Stimulated activated CD4-positive, alpha-beta T cell treated with anti-CD3 and anti-CD28 coated beads, Interleukin-1b, Interleukin-23, amount 100 ng/mL, for 1 hour (primary cell): ENCODE measurements at places on chromosomes 1 and 21.

GRCh38 chr1:198238121-198238520, 81.3 kb downstream of the NEK7 start:
- DNase-seq: no peak

DNA sequence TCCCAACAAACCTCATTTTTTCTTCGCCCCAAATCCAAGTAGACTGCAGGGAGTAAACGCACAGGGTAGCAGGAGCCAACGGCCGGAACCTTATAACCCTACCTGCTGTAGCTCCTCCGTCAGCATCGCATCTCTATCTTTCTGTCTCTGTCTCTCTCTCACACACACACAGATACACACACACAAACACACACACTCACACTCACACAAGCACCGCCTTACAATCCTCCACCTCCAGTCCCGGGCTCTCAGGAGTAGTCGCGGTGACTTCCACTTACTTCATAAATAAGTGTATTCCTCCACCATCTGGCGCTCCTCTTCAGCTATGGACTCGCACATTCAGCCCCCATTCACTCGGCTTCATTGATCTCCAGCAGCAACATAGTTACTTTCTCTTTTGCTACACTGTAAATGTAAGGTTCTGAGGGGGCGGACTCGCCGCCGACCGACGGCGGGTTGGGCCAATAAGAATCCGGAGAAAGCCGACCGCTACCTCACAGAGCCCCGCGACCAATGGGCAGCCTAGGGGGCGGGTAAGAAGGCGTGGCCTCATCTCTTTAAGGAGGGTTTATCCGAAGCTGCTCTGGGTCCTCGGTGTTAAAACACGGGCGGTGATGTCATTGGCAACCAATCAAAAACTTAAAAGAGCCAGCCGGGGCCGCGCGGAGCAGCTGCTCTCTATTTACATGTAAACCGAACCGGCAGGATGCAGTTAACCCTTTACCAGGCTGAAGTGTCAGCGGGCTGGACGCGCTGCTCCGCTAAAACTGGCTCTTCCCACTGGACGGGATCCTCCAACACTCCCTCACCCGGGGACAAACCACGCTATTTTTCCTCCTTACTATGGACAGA, at the start of gene DUSP10:
TSS of gene DUSP10 (minus strand) at position 387 of the 852 bp plus-strand sequence. CDS start 2,345 bp downstream, outside the sequence.
- peak; percentile 94 for DNase-seq

- DNase-seq: no peak
Observed at GRCh38 chr1:157278383-157279137, 140.4 kb upstream of the ETV3 start.

GRCh38 chr1:43316738-43317520, 16.1 kb downstream of the TIE1 start:
- DNase-seq: no peak

DNA sequence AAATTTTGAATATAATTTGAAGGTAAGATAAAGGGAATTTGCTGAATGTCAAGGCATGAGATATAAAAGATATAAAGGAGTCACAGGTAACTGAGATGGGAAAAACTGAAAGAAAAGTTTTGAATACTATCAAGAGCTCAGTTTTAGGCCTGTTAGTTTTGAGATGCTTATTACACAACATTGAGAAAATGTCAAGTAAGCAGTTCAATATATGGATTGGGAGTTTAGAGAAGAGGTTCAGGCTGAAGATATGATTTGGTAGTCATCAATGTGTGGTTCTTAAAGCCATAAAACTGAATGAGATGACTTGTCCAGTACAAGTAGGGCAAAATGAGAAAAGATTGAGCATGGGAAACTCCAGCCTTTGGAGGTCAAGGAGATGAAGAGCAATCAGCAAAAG, 4.7 kb upstream of the RNPC3 start:
- no peak for DNase-seq

GRCh38 chr1:4016351-4017130, 116.5 kb upstream of the C1orf174 start:
- DNase-seq: no peak

DNA sequence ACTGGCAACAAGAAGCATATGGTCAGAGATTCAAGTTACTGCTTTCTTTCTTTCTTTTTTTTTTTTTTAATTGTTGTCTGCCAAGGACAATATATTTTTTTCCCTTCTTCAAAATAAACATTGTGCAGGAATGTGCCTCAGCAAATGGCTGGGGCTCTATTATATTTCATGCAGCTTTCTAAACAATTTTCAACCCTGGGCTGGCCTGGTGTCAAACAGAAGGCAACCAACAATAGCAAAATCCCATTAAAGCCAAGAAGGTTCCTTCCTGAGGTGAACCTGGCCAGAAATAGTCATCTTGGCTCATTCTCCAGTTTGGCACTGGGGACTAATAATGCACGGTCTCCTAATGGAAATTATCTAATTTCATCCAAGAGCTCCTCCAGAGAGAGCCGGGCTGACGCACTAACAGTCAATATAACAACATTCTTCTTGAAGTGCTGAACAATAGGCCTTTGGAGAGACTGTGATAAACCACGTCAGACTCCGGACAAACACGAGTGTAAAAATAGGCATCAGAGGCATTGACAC, 35.7 kb upstream of the HLX start:
- DNase-seq: no peak

DNA sequence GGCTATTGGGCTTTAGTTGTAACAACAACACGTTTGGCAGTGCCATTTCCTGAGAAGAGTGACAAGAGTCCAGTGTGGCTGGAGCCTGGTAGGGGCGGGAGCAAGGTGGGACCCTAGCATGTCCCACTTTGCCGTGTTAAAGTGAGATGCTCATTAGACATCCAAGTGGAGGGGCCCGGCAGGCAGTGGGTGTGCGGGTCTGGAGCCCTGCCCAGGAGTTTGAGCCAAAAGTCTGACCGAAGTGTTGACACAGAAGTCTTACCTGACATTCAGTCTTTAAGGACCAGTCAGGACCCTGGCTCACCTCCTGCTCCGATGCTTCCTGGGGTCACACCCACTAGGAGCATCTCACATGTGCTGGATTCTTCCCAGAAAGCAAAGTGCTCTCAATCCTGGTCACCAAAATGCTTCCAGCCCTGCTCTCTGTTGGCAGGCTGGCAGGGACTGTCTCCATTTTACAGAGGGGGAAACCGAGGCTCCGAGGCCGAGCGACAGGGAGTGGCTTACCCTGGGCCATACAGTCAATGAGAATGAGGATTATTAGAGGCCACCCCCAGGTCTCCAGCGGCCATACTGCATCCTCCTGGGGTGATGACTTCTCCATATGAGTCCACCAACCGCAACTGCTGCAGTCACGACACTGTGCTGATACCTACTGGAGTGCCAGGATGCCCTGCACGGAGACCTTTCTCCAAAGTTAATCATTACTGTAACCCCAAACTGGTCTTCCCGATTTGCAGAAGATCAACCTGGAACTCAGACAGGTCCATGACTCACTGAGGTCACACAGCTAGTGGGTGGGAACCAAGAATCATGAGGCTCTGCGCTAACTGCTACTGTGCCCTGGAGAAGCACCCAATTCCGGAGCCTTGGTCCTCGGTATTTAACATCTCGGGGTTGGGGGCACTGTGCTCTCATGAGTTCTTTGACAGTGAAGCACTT, 112.7 kb downstream of the PRDM2 start:
- no peak for DNase-seq

DNA sequence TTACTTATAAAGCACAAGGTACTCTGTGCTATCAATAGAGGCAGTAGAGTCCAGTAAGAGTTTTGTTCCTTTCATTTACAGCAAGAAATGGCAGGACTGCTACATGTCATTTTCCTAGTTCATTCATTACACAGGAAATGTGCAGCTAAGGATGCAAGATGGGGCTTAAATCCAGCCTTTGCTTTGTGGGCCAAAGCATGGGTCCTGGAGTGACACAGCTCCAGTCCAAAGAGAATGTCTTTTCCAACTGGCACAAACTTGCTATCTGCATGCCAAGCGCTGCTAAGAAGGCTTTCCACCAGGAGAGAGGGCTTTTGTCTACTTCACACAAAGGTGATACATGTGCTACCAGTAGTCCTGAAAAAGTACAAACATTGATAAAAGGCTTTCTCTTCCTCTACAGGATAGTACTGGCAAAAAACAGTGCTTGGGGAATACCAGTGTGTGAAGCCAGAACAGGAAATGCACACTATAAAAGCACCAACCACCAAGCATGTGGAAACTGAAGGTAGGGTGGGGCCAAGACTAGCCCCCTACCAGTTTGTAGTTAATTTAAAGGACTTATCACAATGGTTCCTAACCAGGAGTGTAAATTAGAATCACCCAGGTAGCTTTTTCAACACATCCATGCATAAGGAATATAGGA, 68.7 kb downstream of the ARID4B start:
- DNase-seq: no peak

GRCh38 chr1:113975211-113975895, 3.9 kb upstream of the OLFML3 start:
- no peak for DNase-seq

- DNase-seq: no peak
Observed at GRCh38 chr1:210949039-210949438, 184.9 kb downstream of the KCNH1 start.

GRCh38 chr1:151516031-151516511, 4.9 kb downstream of the CGN start:
- no peak for DNase-seq

DNA sequence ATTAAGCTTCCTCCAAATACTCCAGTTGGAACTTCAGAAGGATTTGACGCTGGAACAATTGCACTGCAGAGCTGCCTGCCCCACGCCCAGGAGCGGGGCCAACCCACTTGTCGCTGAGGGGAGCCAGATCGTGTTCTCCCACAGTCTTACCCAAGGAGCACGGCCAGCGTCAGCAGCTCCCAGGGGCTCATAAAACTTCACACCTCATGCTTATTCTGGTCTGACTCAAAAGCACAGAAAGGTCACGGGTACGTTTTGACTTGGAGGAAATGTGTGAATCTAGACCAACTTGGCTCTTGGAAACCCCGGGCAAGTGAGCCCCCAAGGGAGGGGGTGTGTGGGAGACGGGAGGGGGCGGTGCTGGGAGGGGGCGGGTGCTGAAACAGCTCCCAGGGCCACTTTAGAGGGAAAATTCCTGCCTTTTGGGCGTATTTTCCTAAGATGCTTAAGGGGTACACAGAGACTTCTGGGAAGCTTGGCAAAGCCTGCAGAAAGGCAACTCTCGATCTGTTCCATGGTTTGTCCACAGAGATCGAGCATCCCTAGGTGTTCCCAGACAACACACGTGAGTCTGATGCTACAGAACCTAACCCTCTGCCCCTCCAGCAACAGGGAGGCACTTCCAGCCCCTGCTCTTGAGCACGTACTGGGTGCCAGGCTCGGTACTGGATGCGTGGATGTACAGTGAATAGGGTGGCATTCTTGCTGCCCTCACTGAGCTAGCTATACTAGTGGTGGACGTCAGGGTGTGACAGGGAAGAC, 98.9 kb downstream of the DHRS3 start:
- DNase-seq: no peak

GRCh38 chr1:24094554-24094953, 17.4 kb downstream of the MYOM3 start:
- no peak for DNase-seq

DNA sequence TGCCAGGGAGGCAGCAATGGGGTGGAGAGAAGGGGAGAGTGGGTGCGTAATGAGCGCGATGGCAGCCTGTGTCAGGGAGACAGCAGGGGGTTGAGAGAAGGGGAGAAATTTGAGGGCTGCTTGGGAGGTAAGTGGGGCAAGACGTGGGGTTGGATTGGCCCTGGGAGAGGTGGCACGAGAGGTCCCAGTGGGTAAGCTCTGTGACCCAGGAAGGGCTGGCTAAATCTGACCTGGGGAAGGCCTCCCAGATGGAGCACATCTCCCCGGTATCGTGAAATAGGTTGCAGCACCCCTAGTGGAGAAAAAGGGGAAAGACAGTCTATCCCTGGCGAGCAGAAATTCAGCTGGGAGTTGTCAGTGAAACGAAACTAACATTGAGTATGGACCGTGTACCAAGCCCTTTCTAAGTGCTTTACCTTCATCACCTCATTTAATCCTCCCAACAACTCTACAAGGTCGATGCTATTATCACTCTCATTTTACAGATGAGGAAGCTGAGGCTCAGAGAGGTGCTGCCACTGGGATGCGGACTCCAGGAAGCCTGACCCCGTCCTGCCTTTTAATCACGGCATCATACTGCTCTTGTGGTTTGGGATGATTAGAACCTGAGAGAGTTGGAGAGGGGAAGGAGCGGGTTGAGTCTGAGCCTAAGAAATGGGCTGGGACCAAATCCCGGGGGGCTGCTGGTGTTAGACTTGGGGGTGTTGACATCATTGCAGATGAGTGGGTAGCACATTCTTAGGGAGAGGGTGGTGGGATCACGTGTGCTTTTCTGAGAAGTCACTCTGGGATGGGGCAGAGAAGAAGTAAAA, 56.6 kb upstream of the RPL11 start:
- no peak for DNase-seq

DNA sequence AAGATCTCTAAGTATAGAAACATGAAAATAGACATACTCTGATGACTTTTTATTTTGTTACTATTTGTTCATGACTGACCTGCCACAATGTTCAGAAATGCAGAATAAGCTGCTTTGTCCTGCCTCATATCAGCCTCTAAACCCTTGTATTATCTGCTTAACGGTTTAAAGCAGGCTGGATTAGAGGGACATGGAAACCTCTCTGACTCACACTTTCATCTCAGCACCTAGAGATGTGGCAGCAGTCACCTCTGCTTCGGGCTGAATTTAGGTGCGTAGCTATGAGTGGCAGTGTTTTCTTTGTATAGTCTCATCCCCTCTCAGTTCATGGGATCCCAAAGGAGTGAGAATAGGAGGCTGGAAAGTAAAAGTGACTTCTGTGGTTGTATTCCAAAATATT, 255.4 kb downstream of the RGS7 start:
- no peak for DNase-seq

GRCh38 chr1:212377644-212378043, 37.0 kb downstream of the PACC1 start:
- DNase-seq: no peak

DNA sequence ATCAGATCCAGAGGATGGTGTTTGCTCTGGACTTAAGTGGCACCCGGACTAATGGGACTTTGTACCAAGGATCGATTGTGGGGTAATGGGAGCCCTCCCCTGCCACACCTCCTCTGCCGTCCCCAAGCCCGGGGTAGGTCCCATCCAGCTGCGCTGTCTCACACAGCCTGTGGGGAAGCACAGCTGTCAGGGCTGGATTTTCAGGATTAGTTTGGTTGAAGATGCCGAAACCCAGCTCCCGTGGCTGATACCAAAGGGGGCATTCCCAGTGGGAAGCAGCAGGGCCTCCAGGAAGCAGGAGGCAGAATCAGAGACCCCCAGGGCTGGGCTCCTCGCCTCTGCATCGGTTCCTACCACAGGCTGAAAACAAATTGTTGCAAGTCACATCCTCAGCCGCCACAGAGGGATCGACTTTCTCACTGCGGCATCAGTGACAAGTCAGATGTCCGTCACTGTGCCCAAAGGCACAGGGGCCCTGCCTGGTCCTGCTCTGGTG, 59.7 kb downstream of the MATN1 start:
- DNase-seq: no peak
